ENCODE measurements at places on chromosomes 13 and 19.

DNA sequence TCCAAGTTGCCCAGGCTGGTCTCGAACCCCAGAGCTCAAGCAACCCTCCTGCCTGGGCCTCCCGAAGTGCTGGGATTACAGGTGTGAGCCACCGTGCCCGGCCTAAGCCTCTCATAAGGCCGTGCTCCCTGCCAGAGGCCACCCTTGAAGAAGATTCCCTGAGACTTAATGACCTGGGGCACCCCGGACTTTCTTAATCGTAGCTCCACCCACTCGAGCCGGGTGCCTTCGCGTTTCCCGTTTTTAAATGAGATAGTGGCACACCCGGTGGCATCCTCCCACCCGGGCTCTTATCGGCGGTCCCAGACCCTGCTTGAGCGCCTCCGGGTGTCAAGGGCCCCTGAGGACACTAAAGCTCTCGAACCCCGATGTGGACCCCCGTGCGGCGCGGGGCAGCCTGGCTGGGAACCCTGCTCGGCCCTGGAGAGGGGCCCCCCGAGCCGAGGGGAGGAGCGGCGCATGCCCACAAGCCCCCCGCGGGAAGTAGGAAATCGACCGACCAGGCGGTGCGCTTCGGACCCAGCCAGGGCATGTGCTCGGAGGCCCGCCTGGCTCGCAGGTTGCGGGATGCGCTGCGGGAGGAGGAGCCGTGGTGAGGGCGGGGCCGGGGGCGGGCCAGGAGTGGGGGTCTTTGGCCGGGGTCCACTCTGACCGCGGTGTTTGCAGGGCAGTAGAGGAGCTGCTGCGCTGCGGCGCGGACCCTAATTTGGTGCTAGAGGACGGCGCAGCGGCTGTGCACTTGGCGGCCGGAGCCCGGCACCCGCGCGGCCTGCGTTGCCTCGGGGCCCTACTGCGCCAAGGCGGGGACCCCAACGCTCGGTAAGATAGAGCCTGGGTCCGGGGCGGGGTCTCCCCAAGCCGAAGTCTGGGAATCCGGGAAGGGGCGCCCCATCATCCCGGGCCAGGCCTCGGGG is at the start of gene ANKLE1:
TSS of gene ANKLE1 (plus strand) at position 511 of the 914 bp plus-strand sequence. CDS start at position 531, 20 bp downstream.
- DNase-seq, result no peak

DNA sequence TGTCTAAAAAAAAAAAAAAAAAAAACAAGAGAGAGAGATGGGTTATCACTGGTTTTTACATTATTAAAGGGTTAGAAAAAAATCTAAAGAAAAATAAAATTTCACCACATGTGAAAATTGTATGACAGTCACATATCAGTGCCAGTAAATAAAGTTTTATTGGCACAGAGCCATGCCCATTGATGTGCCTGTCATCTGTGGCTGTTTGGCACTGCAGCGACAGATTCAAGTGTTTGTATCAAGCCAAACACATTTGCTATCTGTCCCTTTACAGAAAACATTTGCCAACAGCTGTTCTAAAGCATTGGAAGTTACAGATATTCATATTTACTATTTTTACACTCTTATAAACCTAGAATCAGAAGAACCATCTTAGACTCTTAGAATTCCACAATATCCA is 16.3 kb downstream of the FCHO1 start:
- no peak for DNase-seq

GRCh38 chr13:45413826-45414307 is 4.3 kb downstream of the SLC25A30 start:
- no peak for DNase-seq

DNA sequence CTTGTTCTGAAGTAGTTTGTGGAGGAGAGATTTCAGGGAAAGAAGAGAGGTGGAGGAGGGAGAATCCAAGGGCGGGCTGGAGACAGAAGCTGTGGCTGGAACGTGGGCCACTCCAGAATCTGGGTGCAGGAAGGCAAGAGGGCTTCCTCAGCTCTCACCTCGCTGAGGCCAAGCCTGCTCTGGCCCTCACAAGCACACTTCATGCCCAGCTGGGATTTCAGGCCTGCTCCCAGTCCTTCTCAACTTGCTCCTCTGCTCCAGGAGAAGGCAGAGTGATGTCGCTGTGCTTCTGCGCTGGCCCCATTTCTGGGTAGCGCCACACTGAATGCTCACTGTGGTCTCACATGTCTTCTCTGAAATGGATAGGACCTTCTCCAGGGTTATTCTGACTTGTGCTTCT is 328.8 kb downstream of the FGF9 start:
- no peak for DNase-seq

DNA sequence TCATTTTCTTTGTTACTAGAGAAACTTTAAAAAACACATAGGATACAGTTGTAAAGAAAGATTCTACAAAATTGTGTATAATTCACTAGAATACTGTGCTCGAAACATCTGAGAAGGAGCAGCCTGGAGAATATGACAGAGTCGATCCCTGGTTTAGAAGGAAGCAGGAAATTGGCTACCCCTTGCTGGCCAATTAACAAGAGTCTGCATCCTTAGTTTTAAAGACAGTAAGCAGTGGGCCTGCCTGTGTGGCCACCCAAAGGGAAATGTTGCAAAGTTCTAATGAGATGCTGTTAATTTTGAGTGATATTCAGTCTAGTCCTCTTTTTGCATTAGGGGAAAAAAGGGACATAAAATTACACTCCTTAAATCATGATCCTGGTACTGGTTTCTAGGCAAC is 988.6 kb downstream of the PCDH17 start:
- DNase-seq, result no peak

DNA sequence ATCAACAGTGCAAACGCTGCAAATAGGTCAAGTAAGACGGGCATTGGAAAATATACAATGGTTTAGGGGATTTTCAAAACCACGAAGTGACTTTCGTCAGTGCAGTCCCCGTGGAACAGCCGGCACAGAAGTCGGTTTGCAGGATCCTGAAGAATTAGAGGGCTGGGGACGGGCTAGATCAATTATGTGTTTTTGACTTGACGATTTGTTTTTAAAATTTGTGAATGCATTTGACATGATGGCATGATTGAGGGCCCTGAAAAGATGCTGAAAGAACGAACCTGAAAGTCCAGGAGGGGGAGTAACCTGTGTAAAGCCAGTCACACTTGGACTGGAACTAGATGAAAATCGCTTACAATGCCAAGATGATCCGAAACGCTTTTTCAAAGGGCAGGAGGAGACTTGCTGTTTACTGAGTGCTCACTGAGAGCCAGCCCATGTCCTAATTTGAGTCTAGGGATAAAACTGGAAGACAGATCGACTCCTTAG is 8.9 kb upstream of the DGKH start:
- DNase-seq, result no peak

Measured in HS-27A (cell line).